Heart left ventricle (tissue), 16 donors: ENCODE measurements at places on chromosomes 13 and 19. TPM values are rescaled to one million over a fixed set of nuclear protein-coding genes. Genes with fewer than 3 reads are reported as not detected.

GZMM gene
- 3.0 TPM for total RNA-seq

ZNF99 gene
- total RNA-seq: 0.20 TPM

CRX gene
- total RNA-seq: not detected

DNA sequence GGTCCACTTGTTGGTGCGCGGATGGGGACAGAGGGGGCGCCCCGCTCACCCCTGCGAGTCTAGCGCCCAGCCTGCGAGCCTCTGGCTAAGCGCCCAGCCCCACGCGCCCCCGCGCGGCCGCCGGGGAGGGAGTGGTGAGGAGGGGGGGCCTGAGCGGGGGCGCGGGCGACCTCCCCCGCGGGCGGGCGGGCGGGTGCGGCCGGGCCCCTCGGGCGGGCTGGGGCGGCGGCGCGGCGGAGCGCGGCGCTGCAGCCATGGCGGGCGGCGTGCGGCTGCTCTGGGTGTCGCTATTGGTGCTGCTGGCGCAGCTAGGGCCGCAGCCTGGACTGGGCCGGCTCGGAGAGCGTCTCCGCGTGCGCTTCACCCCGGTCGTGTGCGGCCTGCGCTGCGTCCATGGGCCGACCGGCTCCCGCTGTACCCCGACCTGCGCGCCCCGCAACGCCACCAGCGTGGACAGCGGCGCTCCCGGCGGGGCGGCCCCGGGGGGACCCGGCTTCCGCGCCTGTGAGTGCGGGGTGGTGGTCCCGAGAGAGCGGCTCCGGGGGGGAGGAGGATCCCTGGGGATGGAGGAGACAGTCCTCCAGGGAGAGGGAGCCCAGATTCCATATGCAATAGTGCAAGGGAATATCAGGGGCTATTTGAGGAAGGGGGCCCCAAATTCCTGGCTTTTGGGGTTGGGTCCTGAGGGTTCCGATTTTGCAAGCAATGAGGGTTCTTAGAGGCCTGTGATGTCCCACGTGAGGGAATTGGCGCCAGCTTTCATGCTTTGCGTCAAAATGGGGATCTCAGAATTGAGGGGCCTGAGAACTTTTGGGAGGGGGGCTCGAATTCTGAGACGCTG, at the start of gene LTBP4:
Gene LTBP4, plus strand, starts transcription at position 236 of the 841 bp plus-strand sequence. Its CDS starts 19 bp downstream, at position 255.
- DNase-seq: peak; percentile 67

DNA sequence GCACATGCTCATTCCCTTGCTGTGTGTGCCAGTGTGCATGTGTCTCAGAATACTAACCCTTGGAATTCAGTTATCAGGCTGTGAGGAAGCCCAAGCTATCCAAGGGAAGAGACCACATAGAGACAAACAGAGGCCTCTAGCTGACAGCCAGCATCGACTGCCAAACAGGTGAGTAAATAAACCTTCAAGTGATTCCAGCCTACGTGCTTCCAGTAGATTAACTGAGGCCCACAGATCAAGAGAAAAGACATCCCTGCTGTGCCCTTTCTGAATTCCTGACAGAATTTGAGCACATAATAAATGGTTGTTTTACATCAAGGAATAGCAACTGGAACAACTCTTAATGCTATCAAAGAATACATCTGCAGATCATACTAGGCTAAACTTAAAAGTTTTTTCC, 17.5 kb downstream of the ZC3H13 start:
- DNase-seq: no peak

- no peak for DNase-seq
Observed at GRCh38 chr19:57776764-57777296, 7.4 kb downstream of the ZNF586 start.

- DNase-seq: no peak
Observed at GRCh38 chr13:50493683-50494082, 349.8 kb downstream of the DLEU7 start.

- no peak for DNase-seq
Observed at GRCh38 chr13:30577401-30577852, 40.3 kb upstream of the USPL1 start.

DNA sequence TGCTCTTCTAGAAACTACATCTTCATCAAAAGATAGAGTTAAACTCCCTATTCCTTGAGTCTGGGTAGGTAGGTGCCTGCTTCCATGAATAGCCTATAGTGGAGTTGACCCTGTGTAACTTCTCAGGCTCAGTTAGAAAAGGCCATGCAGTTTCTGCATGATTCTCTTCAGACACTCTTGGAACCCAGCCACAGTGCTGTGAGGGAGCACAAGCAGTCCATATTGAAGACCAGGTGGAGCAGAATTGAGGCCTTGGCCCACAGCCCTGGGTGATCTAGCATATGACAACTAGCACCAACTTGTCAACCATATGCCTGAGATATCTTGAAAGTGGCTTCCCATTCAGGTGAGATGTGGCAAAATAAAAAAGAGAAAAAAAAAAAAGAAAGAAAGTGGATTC, 10.3 kb upstream of the PAN3 start:
- DNase-seq: no peak

GRCh38 chr13:26985285-26985878, 186.2 kb downstream of the USP12 start:
- DNase-seq: peak; percentile 62

GRCh38 chr13:112702341-112702985, 12.6 kb downstream of the ATP11A start:
- peak; percentile 14 for DNase-seq

DNA sequence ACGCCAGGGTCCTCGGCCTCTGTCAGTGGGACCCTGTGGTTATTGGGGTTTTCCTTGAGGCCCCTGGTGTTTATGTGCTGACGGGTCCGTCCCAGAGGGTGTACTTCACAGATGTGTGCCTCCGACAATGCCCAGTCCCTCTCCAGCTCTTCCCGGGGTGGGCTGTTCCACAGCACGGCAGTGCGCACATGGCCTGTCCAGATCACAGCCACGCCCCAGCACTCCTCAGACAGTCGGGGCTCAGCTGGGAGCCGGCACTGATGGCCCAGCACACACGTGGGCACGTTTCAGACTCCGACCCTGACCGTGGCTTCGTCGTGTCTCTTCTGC, 16.9 kb upstream of the F7 start:
- DNase-seq: peak; percentile 18
